ENCODE measurements at places on chromosomes 6 and 20. TPM values are rescaled to one million over a fixed set of nuclear protein-coding genes. Genes with fewer than 3 reads are reported as not detected.

DNA sequence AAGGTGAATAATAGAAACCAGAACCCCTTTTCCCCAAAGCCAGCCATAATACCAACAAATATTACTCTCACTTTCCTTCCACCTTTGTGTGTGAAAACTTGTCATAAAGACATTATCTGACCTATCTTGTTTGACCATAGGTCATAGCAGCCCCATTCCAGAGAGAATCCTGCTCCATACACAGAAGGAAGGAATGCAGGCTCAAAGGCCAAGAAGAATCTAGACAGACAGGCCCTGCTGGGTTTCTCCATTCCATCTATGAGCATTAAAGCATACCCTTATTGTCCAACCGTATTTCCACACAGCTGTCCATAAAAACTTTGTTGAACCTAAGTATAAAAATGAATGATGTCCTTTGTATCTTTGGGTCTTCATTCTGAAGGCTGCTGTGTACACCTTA is 40.7 kb upstream of the KCNK5 start:
- no peak overlapping the region for H3K4me3 ChIP-seq
- no peak overlapping the region for H3K27ac ChIP-seq
- H3K4me1 ChIP-seq: no peaks in the 10 kb centered on the region
- H3K27me3 ChIP-seq: no peaks in the 10 kb centered on the region
- no peak for DNase-seq
- H3K36me3 ChIP-seq: no peaks in the 10 kb centered on the region

DNA sequence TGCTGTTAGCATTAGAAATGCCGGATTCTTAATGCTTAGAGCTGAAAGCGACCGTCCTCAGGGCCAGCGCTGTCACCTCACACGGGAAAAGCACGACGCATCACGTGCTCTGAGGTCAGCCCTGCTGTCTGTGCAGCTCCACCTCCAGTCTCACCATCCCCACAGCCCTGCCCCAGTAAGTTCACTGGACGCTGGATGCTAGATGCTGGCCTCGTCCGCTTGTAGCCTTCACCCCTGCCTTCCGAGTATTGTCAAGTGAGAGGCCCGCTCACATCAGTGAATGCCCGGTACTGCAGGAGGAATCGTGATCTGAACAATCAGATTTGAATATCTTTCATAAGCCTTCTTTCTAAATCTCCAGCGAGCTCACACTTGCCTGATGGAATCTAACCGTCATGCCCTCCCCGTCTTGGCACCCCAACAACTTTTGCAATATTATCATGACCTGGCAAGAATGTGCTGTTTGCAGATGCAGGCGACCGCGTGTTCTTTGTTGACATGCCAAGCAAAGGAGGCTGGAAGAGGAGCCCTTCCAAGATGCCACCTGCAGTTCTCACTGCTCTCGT is 64.9 kb downstream of the DLL1 start:
- H3K36me3 ChIP-seq: no peaks in the 10 kb centered on the region
- H3K4me3 ChIP-seq: peak overlapping the region; percentile 34
- H3K4me1 ChIP-seq: peaks cover 3% of the 10 kb centered on the region
- H3K27ac ChIP-seq: peak overlapping the region; percentile 89

Gene KCNK15
- total RNA-seq: 7.3 TPM

GRCh38 chr6:378958-379409 is 12.6 kb upstream of the IRF4 start:
- no peaks in the 10 kb centered on the region for H3K4me1 ChIP-seq
- H3K36me3 ChIP-seq: no peaks in the 10 kb centered on the region
- H3K4me3 ChIP-seq: no peak overlapping the region
- peaks cover 52% of the 10 kb centered on the region for H3K27me3 ChIP-seq
- no peak for DNase-seq
- H3K27ac ChIP-seq: no peak overlapping the region

Gene AHCY
- 88.4 TPM for total RNA-seq

DNA sequence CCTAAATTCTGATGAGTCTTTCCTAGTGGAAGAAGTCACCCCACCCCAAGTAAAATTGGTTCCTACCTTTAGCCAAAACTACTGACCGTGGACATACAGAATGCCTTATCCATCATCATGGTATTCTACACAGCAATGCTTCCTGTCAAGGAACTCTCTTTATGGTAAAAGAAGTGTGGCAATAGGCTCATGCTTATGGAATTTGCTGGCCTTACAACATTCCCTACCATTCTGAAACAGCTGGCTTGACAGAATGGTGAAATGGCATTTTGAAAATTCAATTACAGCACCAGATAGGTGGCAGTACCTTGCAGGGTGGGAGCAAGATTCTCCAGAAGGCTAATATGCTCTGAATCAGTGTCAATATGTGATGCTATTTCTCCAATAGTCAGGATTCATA is 41.8 kb upstream of the BACH2 start:
- H3K4me3 ChIP-seq: no peak overlapping the region
- H3K27ac ChIP-seq: no peak overlapping the region
- no peaks in the 10 kb centered on the region for H3K4me1 ChIP-seq
- H3K36me3 ChIP-seq: no peaks in the 10 kb centered on the region
- no peak for DNase-seq

Gene STX11
- 20.0 TPM for total RNA-seq

- no peak for DNase-seq
- H3K36me3 ChIP-seq: no peaks in the 10 kb centered on the region
- no peak overlapping the region for H3K4me3 ChIP-seq
- no peaks in the 10 kb centered on the region for H3K27me3 ChIP-seq
- no peak overlapping the region for H3K27ac ChIP-seq
Observed at GRCh38 chr20:2300420-2300819, 4.6 kb downstream of the TGM3 start.

DNA sequence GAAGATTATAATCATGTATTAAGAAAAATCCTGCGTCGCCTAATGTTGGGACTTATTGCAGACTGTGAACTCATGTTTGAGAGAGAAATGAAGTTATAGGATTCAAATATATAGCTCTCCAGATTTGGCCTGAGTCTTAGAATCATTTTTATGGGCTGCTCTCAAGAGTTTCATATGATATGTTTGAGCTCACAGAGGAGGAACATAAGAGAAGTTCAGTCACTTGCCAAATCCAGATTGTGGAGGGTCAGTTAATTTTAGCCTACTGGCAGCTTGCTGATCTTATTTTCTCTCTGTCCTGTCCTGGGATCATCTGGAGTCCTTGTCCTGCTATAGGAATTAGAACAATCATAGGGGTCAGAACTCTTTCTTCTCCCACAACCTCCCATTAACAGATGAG is 186.1 kb upstream of the SUPT3H start:
- no peak overlapping the region for H3K27ac ChIP-seq
- no peaks in the 10 kb centered on the region for H3K36me3 ChIP-seq
- H3K4me3 ChIP-seq: no peak overlapping the region

DNA sequence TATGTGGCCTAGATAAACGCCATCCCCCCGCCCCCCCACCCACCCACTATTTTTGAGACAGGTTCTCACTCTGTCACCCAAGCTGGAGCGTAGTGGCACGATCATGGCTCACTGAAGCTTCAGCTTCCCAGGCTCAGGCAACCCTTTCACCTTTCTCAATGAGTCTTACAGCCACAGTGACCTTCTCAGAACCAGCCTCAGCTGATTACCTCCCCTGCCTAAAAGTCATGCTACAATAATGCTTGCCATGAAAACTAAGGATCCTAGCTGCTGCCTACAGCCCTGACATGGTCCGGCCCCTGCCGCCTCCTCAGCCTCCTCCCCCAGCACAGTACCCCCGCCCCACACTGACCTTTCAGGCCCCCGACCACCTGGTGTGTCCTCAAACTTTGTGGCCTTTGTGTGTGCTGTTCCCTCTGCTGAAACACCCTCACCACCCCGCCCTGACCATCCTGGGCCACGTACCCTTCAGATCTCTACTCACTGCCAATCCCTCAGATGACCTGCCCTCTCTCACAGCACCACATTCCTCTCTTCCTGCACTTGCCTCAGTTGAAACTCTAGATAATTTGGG is 31.3 kb downstream of the PNPLA1 start:
- no peaks in the 10 kb centered on the region for H3K27me3 ChIP-seq
- H3K36me3 ChIP-seq: no peaks in the 10 kb centered on the region
- no peak overlapping the region for H3K4me3 ChIP-seq
- no peak overlapping the region for H3K27ac ChIP-seq
- DNase-seq: no peak
- no peaks in the 10 kb centered on the region for H3K4me1 ChIP-seq

DNA sequence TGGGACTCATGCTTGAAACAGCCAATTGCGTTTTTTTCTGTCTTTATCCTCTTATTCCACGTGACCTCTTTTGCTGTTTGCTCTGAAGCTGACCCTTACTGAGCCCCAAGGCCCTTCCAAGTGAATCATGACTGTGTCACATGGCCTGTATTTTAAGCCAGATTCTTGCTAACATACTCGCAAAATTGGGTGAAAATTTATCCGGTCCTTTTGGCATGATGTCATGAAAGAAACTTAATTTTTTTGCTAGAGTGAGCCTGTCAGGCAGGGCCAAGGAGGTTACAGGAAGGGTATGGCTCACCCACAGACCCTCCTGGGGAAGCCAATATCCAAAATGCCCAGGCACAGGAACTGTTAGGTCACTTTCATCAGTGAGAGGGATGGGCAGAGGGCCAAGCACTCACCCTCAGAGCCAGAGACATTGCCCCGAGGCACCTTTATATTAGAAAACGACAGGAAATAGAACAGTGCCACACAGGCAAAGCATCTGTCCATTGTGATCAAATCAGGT is 296.7 kb downstream of the CDH26 start:
- no peaks in the 10 kb centered on the region for H3K36me3 ChIP-seq
- H3K27me3 ChIP-seq: no peaks in the 10 kb centered on the region
- peak overlapping the region; percentile 43 for H3K27ac ChIP-seq
- H3K4me1 ChIP-seq: peaks cover 7% of the 10 kb centered on the region
- no peak overlapping the region for H3K4me3 ChIP-seq
